ENCODE measurements at places on chromosomes 11 and 22.

DNA sequence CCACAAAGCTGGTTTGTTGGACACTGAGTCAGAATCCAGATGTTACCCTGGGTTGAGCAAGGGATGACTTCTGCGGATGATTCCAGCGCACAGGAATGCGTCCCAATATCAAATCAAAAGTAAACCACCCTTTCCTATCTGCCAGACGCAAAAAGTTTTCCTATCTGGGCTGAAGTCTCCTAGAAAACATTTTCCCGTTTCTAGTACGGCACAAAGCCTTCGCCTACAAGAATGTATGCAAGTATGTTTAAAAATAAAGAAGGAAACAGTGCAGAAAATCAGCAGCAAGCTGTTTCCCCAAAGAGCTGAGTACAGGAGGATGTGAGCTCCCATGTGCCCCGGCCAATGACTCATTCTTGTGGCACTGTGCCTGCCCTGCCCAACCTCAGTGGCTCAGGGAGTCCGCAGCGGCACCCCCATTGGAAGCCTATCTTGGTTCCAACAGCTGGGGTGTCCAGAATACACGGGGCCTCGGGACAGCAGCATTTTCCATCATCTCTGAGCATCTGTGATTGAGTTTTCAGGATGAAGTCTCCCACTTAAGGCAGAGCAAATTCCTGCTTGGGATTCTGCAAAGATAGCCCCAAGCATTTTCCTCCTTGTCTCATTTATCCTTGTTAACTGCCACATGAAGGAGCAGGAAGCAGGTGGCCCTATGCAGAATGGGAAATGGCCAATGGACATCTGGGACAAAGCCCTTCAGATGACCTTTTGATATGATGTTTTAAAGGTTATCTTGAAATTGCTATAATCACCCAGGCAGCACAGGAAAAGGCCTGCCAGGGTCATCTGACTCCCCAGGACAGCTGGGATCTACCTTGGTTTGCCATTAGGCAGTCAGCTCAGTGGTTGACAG, 17.5 kb downstream of the KCNJ5 start:
- DNase-seq: peak; percentile 27

DNA sequence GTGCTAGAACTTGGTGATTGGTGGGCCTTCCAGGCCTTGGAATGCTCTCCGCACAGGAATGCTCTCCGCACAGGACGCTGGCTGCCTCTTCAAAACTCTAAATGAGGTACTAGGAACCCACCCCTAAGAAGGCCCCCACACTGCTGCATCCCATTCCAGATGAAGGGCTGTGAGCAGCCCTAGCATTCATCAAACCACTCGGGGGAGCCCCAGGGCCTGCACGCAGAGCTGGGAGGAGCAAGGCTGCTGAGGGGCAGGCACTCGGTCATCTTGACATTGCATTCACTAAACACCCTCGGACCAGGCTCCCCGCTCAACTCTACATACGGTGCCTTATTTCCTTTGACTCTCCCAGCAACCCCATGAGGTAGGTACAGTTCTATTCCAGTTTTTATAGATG, 49.2 kb upstream of the EMID1 start:
- DNase-seq: no peak

DNA sequence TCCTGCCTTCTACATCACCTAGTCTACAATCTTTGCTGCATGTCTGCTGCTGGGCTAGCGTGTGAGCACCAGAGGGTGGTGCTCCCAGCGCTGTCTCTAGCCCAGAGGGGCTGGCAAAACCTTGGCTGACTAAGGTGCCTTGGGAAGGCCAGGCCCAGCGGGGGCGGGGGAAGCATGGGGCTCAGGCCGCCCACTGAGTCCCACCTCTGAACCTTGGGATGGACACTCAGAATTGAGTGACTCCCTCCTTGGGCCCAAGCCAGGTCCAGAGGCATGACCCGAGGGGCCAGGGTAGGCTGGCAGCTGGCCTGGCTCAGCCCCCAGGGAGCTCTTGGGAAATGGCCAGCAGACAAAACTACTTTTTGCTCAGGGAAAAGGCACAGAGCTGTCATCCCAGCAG, 7.6 kb upstream of the GAL3ST1 start:
- no peak for DNase-seq

DNA sequence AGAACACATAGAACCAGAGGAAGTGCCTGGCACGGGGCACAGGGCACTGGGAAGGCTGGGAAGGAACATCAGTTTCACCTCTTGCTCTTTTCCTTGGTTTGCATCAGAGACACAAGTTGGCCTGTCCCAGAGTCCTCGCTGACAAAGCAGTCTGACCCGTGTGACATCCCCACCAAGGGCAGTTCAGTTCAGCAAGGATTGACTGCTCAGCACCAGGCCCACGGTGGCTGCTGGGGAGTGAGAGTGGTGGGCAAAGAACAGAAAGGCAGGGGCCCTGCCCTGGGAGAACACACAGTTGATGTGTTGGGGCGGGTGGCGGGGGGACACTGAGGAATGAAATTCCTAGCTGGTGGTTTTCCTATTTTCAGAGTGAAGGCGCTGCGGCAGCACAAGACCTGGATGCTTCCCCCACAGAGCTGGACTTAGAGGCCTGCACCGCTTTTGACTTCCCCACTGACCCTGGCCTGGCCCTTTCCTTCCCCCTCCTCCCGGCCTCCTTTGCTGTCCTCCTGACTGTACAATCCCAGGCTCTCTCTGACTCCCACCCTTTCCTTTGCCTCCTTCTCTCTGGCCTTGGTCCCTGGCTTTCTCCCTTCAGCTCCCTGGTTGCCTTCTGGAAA, 2.2 kb upstream of the TMPRSS13 start:
- DNase-seq: no peak

GRCh38 chr22:39182478-39183030, 30.1 kb upstream of the CBX7 start:
- DNase-seq: no peak

- DNase-seq: no peak
Measured at GRCh38 chr11:1082728-1083620, 8.3 kb downstream of the MUC2 start.

GRCh38 chr11:73404048-73404447, 27.8 kb downstream of the RELT start:
- peak; percentile 63 for DNase-seq

DNA sequence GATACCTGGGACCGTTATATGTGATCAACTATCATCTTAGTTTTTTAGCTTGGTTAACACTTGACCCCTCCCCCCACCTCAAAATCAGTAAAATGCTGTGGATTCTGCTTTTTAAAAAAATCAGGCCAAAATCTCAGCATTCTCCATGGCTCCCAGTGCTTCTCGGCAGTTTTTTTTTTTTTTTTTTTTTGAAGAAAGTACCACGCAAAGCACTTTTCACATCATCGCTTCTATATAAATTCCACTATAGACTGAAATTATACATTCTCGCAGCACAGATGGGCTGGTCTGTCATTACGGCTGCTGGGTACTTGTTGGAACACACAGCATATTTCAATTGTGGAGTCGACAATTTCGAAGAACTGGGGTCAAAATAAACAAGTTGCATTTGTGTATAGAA, 67.7 kb upstream of the PPARA start:
- DNase-seq: no peak

DNA sequence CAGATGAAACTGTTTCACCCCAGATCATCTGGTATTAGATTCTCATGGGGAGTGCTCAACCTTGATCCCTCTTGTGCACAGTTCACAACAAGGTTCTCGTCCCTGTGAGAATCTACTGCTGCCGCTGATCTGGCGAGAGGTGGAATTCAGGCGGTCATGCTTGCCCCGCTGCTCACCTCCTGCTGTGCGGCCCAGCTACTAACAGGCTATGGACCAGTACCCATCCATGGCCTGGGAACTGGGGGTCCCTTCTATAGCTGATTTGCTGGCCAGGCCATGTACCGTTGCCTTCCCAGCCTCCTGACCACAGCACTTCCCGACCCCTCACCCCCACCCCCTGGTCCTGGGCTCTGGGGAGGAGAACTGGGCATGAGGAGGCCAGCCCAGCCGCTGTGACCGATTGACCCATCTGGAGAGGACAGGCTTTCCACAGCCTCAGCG, 2.6 kb downstream of the PHLDA2 start:
- DNase-seq: no peak

- no peak for DNase-seq
Measured at GRCh38 chr11:76835928-76836612, 24.6 kb upstream of the ACER3 start.

DNA sequence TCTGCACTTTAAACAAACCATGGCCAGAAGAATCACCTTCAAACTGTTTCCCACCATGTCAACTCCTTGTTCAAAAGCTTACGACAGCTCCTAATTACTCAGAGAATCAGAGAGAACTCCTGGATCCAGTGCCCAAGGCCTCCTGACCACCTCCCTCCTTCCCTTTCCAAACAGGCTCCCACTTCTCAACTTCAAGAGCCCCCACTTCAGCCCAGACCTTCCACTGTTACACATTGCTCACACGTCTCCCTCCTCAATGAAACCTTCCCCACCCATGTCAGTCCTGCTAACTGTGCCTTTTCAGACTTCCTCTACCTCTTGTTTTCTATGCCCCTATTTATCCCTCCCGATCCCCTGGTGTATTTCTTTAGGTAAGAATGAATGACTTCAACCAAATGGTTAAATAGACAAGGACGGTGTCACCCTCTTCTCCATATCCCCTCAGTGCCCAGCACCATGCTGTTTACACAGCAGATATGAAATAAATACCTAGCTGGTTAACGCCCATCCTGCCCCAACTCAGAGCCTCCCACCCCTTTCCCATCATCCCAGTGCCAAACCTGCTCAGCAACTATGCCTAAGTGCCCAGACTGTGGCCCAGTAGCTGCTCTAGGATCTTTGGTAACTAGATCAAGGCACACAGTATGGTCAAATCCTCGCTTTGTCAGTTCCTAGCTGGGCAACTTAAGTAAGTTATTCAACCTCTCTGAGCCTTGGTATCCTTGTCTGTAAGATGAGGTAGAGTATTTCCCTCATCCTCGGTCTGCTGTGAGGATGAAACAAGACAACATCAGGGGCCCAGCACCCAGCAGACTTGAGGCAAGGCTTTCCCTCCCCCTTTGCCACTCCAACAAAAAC, 36.8 kb downstream of the PLEKHA7 start:
- DNase-seq: no peak

GRCh38 chr11:46617972-46618314, 590 bp downstream of the ATG13 start:
- DNase-seq: no peak

DNA sequence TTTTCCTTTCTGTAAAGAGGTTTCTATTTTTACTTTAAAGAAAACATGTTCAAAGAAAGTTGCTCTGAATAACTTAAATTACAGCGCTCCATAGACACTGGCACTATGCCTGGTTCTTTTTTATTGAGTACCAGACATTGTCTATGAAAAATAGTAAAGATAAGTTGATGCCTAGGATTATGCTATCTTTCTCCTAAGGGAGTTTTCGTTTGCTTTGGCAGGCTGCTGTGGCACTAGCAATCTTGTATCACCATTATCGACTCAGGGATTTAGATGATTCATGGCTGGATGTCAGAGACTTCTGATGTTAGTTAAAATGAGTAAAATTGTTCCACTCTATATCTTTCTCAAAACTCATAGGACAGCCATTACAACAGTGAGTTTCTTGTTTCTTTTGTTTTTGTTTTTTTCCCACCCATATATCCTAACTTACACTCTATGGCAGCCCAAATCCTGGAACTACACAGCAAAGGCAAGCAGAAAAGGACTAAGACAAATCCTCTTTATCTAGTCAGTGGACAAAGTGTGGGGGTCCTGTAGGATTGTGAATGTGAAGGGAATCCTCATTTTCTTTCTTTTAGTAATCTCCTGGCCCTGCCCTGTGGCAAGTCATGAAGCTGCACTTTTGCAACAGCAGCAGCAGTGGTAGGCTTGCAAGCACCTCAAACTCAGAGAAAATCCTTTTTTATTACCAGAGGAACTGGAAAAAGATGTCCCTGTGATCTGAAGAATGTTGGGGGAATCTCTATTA, 20.7 kb downstream of the SLN start:
- no peak for DNase-seq
